Activated CD8-positive, alpha-beta memory T cell treated with anti-CD3 and anti-CD28 coated beads for 48 hours (primary cell): ENCODE measurements at places on chromosomes 12 and 14.

- DNase-seq: no peak
Observed at GRCh38 chr14:54622192-54622958, 55.4 kb downstream of the SAMD4A start.

DNA sequence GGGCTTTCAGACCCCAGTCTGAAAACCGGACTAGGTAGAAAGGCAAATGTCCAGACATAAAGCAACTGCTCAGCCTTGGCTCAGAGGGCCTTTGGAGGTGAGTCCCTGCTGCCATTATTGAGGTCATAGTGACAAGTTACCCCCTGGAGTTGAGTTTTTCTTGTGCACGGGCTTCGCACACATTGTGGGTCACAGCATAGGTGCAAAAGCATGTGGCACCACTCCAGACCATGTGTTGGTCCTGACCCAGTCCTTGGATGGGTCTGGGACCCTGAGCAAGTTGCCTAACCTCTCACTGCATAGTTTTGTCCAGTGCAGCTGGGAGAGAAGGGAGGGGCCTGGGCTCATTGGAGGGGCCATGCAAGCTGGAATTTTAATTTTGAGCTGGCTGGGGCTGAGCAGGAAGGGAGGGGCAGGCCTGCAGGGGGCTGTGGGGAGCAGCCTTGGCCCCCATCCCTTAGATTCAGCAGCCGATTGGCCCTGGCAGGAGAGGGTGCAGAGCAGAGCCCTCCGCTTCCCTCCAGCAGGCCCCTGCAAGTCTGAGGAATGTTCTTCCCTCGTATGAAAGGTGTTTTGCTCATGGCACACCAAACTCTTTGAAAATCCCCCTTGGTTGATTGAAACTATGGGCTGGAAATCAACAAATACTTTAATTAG lies 4.2 kb upstream of the KRT5 start:
- DNase-seq: no peak

GRCh38 chr14:87049950-87050349 lies 943.0 kb downstream of the GALC start:
- no peak for DNase-seq

DNA sequence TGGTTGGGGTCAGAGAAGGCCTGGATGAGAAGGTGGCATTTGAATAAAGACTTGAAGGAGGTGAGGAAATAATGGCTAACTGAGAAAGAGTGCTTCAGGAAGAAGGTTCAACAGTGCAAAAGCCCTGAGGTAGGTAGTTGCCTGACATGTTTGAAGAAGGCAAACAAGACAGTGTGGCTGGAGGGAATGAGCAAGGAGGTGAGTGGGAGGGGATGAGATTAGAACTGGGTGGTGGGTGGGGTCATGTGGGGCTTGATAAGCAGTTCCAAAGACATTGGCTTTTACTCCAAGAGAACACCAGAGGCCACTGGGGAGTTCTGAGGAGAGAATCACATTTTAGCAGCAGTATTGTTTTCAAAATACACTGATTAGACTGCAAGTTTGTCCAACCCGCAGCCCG lies 50.5 kb downstream of the HSPB8 start:
- DNase-seq: no peak

GRCh38 chr14:57732463-57733285 lies 133.2 kb downstream of the SLC35F4 start:
- DNase-seq: no peak

GRCh38 chr12:126747530-126748149 lies 1519.3 kb upstream of the TMEM132C start:
- peak; percentile 5 for DNase-seq

GRCh38 chr12:56020423-56021184 lies at the start of gene IKZF4:
TSS of gene IKZF4 (plus strand) at chr12:56021043. CDS start at chr12:56021494, 451 bp downstream.
- no peak for DNase-seq

DNA sequence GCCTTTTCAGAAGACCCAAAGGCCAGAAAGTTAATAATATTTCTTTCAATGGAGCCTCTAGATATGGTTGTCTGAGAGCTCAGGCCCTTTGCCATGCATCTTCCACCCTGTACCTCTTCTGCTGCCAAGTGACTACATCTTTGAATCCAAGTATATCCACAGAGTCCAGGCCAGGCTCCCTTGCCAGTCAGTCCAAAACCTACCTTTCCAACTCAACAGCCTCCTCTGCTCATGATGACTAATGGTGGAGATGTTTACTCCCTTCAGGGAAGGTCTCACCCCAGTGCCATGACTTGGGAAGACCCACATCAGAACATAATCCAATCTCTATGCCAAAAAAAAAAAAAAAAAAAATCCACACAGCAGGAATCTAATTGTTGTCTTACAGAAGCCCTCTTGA lies 20.4 kb downstream of the TTC9 start:
- no peak for DNase-seq

GRCh38 chr14:60651796-60652673 lies 2.8 kb upstream of the SIX1 start:
- DNase-seq: peak; percentile 5

DNA sequence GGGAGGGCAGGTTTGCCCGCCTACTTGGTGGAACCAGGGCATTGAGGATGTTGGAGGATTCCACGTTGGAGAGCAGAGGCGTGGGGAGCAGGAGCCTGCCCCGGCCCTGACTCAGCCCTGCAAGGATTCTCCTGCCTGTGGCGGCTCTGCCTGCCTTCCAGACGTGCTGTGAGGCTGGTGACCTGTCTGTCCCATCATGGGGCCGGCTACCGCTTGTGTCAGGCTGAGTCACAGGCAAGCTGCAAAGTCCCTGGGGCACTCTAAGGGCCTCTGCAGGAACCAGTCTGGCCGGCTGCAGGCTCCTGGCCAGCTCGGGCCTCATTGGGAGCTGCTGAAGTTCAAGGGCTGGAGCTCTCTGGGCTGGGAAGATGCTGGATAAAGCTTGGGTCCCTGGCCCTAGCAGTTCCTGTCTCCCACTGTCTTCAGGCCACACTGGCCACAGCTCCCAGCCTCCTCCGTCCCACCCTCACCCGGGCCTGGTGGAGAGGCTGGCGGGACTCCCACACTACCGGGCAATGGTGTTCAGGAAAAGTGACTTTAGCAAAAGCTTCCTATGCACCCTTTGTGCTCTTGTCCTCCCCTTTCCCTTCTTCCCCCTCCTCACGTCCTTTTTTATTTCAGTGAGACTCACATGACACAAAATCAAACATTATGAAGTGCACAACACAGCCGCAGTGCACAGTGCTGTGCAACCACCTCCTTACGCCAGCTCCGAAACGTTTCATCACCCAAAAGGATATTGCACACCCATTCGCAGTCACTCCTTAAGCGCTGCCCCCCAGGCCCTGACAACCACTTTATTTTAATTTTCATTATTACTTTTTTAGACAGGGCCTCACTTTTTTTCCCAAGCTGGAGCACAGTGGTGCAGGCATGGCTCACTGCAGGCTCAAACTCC lies 22.0 kb upstream of the ULK1 start:
- DNase-seq: no peak

DNA sequence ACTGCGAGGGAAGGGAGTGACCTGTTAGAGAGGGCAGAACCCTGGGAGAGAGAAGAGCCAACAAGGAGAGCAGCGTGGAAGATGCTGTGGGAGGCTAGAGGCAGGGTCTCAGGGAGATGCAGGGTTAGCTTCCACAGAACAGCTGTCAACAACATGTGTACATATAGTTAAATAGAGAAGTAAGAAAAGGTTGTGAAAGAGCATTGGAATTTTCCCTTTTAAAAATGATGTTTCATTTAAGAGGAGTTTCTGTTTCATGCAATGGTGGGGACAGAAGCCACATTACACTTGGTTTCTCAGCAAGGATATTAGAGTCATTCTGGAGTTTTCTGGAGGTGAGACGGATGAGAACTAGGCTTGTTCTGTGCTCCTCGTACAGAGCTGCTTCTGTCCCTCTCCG lies 23.8 kb upstream of the TBC1D30 start:
- no peak for DNase-seq

DNA sequence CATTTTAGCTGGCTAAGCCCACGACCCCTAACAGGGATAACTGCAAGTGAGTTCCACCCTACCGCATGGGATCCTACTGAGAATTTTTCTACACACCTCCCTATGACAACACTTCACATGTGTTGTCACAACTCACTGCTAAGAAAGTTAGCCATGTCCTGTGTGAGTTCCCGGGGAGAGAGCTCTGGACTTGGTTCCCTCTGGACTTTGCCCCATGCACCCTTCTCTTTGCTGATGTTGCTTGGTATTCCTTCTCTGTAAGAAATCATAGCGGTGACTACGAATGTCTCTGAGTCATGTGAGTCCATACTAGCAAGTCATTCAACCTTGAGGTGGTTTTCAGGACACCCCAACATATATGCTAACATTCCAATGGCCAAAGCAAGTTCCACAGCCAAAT lies 9.5 kb upstream of the CDKN3 start:
- no peak for DNase-seq

- DNase-seq: no peak
Observed at GRCh38 chr12:1814266-1814665, 6.1 kb upstream of the LRTM2 start.

DNA sequence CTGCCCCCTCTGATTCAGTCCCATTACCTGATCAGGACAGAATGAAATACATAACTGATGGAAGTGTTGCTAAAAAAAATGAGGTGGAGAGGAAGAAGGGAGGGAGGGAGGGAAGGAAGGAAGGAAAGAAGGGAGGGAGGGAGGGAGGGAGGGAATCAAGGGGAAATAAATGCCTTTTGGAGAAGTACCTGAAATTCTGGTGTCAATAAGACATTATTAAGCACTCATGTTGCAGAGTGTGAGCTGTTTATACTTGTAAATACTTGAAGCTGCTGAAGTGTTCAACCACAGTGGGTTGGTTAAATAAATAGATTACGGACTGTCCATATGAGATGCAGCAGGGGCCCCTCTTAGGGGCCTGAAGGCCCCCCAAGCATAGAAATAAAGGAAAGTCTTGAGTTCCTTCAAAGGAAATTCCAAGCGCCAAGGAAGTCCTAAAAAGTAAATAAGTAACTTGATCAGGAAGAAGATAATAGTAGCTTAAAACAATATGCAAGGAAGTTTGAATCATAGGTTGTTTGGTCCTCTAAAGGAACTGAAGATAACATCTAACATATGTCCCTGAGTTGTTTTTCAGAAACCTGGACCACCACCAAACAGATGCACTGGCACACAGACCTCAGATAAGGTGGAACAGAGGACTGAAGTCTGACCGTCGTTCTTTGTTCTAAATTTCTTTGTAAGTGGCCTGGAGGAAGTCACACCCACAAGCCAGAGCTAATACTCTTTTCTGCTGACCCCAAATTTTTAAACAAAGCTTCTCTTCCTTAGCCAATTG lies 110.8 kb downstream of the SEC23A start:
- DNase-seq: no peak
